ENCODE measurements at places on chromosomes 2 and 18. TPM values are rescaled to one million over a fixed set of nuclear protein-coding genes. Genes with fewer than 3 reads are reported as not detected.
A peak's percentile ranks its signal among the peaks of the same experiment; 100 is the strongest.

The IGFBP5 gene
- 499 TPM for total RNA-seq

The PFN4 gene
- not detected for total RNA-seq

The NEU4 gene
- 9.4 TPM for total RNA-seq

The TSPYL6 gene
- total RNA-seq, result 0.21 TPM

The PRADC1 gene
- total RNA-seq, result 49.1 TPM

The COL5A2 gene
- 607 TPM for total RNA-seq

The CPS1 gene
- total RNA-seq, result 2.8 TPM

The FIGN gene
- total RNA-seq, result 1.9 TPM

The SANBR gene
- total RNA-seq, result 15.2 TPM

The GLS gene
- 131 TPM for total RNA-seq

DNA sequence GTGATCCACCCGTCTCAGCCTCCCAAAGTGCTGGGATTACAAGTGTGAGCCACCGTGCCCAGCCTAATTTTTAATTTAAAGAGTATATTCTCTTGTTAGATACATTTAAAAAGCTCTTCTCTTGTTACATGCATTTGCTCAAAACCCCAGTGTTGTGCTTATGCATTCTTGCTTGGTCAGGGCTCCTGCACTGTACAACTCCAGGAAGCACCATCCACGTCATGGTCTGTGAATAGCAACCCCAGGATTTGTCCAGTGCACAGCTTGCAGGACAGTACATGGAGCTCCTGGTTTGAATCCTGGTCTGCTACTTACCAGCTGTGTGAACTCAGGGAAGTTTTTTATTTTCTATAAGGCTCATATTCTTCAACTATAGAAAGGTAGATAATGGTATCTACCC, 80.8 kb downstream of the MDH1 start:
- DNase-seq, result no peak

- no peak for DNase-seq
Measured at GRCh38 chr18:31204833-31205232, 42.2 kb upstream of the DSC1 start.

- DNase-seq, result peak; percentile 38
Measured at GRCh38 chr18:43009674-43010073, 105.8 kb downstream of the RIT2 start.

GRCh38 chr2:86533589-86533988, 29.7 kb downstream of the CHMP3 start:
- no peak for DNase-seq

DNA sequence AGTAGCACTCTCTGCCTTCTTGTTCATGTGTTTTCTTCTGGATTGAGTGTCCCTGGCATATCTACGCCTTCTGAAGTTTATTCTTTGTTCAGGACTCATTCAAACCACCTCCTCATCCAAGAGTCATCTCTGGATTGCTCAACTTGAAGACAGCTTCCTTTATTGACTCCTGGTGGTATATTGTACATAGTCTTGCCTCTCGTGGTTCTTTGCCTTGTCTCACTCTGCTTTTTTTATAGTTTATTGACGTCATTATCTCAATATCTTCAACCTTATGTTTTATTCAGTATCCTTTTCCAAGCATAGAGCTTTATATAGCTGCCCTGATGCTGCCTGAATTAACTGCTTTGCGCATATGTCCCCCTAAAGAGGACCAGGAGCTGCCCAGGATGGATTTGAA, 161.7 kb downstream of the INSIG2 start:
- DNase-seq, result no peak

DNA sequence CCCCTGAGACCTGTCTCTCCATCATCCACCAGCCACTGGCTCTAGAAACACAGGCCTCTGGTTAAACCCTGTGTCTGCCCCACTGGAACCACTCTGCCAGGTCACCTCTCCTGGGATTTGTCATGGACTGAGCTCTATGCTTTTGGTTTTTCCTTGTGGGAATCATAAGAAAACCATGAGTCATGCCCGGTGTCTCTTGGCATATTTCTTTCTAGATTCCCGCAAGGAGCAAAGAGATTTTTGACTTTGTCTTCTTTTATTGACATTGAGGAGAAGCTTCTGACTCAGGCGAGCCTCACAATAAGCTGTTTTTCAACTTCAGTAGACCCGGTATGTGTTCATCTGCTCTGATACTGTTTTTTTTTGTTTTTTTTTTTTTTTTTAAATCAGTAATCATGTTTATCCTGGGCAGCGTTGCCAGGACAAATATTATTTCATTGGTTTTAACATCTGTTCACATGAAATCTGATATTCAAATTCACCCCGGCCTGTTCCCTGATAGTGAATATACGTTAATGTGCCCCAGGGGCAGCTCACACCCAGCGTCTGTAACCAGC, 207.1 kb downstream of the ACKR3 start:
- peak; percentile 43 for DNase-seq

DNA sequence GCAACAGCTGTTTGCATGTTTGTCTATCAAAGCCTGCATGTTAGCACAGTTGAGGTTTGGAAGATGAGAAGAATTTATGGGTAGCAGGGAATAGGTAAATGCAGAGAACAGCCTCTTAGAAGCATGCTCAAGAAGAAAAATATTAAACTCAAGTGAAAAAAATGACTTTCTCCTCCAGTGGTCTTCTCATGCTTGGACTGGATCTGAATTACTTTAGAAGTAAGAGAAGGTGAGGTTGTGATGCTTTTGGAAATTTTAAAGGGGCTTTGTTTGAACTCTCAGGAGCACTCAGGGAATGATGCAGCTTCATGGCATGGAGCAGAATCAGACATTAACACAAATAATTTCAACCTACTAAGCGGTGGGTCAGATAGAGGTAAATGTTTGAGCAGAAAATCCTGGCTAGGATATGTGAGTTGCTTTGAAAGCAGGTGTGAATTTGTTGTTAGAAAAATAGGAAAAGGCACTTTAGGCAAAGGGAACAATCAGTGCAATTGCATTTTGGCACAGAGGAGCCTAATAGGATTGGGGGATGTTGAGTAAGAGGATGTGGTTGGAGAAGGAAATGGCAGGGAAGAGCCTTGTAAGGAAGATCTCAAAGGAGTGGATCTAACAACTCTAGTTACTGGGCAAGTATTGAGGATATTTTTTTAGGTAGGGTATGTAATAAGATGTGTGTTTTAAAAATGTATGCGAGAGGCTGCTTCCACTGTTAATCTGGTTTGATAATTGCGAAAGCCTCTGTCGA, 76.3 kb downstream of the DDX1 start:
- DNase-seq, result no peak

DNA sequence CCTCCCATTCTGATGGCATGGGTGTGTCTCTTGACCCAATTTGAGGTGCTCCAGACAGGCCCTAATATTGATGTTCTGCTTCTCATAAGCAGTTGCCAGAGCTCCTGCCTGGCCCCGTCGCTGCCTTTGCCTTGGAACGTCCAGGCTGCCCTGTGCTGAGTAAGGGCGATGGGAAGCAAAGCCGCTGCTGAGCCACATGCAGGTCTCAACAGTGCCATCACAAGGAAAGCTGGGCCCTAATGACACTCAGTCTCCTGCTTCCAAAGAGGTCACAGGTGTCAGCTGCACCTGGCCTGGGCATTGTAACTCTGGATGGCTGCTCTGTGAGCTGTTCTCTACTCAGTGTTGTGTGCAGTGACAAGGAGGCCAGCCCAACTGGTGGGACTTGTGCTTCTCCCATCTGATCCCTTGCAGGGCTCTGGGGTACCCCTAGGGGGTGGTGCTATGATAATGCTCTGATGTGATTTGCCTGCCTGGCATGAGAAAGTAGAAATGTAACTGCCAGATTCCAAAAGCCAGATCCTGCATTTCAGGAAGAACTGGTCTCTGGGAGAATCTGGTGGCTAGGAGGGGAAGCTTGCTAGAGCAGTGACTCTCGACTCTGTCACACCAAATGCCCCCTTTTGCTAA, 8.7 kb downstream of the TTC39C start:
- peak; percentile 35 for DNase-seq

DNA sequence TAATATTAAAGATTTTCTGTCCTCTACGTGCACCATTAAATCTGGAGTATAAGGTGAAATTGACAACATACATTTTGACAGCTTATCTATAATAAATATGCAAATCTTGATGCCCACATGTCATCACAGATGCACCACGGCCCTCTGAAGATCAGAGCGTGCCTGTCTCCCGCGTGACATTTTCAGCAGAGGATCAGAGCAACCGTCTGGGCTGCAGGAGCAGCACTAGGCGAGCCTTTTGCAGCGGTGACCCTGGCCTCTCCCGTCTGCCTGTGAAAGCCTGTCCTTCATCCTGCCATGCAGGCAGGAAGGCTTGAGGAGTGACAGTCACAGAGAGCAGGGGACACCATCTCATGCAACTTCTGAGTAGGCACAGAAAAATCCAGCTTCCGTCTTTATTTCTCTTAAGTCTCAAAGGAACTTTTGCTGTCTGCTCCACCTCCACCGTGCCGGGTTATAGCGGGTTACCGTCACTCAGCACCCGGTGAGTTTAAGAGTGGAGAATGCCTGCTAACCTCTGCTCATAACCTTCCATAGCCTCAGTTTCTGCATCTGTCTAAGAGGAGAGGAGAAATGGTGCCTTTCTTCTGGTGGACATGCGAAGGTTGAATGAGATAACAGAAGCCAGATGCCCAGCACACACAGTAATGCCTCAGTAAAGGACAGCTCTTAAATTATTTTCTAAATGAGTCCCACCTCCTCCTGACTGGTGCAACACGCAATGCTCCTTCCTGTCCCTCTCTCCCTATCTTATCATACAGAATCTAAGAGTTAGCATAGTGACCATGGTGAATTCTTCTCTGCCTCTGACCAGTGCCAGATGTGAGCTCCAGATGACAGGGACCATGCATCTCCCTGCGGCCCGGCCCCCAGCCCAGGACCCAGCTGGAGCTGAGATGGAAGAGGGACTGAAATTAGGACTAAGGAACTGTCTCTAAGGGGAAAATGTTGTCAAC, 43.8 kb downstream of the CELF4 start:
- DNase-seq, result no peak

Measured in tongue (tissue), 3 donors.